ENCODE measurements at places on chromosomes 2 and 18.

- DNase-seq: no peak
Observed at GRCh38 chr2:191465766-191466420, 212.0 kb upstream of the NABP1 start.

DNA sequence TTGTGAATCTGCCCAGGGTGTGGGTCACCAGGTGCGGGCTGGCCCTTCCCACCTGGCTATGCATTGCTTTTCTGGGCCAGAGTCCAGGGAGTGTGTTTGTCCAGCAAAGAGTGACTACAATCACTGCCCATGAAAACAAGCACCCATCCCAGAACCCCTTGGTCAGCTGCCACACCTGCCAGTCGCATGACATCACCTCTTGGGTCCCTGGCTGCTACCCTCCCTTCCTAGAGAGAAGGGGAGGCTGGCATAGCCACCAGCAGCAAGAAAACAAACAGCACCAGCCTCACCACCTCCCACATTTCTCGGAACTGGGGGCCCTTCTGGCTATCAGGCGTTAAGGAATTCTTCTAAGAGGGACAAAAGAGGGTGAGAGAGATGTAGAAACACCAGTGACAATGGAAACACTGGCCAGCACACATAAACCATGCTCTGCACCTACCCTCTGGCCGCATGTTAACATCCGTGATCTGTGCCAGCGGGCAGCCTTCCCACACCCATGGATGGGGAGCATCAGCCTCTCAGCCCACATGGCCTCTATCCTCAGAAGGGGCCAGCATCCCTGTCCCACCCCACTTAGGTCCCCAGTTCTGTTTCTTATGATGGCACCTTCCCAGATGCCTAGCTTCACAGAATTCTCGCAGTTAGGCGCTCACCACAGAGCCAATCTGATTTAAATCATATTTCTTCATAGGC is 109.7 kb upstream of the GLI2 start:
- DNase-seq: no peak

DNA sequence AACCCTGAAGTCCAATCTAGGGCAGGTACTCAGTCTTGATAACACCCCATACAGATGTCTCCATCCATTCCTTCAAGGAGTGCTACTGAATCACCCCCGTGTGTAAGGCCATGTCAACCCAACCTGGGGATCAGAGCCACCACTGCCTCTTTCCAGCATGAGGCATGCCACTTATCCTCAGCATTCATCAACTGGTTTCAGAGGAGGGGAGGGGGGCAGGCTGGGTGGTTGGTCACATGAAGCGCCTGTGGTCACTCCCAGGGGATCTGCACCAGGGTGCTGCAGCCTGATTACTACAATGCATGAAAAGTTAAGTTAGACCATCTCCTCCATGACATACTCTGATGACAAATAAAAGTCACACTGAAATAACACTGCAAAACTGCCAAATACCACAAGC is 65.0 kb downstream of the UXS1 start:
- DNase-seq: no peak

- DNase-seq: no peak
Observed at GRCh38 chr2:101560780-101561315, 85.9 kb upstream of the RFX8 start.

DNA sequence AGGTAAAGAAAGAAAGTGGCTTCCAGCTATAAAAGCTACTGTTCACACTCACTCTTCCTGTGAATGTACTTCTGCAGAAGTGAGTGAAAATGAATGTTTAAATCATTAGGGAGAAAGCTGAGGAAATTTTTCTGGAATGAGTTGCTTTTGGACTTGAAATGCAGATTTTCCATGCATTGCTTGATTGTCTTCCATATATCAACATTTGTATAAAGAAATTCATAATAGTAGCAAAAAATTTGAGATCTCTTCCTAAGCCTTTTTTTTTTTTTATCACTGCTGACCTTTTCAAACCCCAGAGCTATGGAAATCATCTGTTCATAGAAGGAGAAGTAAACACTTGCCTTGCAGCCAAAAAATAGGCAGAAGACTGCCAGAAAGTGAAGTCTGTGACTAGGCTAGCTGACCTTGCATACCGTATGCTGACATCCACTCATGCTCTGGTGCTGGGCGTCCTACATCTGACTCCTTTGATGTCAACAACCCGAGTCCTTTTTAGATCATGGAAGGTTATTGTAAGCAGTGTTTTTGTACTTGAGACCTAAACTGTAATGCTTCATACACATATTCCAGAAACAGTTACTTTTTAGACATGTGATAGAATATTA is 154.5 kb upstream of the RASGRP3 start:
- no peak for DNase-seq

DNA sequence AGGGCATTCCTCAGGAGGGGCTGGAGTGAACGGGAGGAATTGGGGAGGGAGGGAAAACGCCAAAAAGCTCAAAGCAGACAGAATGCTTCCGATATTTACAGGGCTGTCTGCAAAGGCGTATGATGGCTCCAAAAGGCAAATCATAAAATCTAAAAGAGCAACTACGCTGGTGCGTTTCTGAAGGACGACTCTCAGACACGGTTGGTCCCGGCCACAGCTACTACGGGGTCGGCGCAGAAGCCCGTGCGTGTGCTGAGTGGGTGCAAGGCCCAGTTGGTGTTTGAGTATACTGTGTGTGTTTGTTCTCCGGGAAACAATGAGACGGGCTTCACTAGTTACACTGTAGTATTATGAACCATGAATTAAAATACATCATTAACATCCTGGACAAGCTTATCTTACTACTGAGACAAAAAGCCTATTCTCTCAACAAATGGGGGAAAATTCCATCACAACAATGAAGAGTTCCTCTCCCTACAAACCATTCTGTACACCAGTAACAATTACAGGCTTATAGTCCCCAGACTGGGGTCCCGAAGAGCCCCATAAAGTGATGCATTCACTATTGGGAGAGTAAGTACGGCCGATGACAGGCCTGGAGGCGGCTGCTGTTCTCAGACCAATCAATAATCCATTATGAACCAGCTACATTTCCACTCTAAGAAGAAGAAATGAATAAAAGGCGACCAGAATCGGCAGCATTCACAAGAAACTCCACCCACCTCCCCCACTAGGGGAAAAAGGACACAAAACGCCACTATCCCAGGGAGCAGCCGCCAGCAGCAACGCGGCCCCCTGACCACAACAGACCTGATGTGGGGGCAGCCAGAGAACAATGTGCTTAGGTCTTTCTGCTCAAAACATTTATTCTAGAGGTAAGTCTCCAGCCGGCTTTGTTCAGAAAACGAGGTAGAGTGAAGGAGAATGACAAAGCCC is 43.4 kb downstream of the ZNF516 start:
- DNase-seq: no peak

DNA sequence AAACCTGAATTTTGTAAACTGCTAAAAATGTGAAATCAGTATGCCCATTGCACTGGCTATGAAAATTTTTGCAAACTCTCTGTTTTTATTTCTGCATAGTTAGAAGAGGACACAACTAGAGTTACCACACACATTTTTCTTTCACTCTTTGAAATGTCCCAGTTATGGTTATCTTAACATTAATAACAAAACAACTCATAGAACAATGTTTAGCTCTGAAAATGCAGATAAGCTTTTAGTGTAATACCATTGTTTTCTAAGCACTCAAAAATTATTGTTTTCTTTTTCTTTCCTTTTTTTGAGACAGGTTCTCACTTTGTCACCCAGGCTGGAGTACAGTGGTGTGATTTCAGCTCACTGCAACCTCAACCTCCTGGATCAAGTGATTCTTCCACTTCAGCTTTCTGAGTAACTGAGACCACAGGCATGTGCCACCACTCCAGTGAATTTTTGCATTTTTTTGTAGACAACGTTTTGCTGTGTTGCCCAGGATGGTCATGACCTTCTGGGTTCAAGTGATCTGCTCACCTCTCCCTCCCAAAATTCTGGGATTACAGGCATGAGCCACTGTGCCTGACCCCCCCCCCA is 1204.5 kb upstream of the ZEB2 start:
- no peak for DNase-seq

- DNase-seq: no peak
Observed at GRCh38 chr2:189142893-189143759, 36.4 kb downstream of the COL5A2 start.

DNA sequence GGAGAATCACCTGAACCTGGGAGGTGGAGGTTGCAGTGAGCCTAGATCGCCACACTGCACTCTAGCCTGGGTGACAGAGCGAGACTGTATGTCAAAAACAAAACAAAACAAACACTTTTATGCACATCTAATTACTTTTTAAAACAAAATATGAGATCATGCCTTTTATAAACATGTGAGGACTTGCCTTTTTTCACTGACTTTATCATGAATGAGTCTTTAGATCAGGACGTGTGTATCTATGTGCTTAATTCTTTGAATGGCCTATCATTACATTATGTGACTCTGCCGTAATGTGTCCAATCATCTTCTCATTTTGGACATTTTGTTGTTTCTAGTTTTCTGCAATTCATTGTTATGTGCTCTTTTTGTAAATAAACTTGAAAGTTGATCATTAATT is 58.7 kb downstream of the FAM117B start:
- no peak for DNase-seq

DNA sequence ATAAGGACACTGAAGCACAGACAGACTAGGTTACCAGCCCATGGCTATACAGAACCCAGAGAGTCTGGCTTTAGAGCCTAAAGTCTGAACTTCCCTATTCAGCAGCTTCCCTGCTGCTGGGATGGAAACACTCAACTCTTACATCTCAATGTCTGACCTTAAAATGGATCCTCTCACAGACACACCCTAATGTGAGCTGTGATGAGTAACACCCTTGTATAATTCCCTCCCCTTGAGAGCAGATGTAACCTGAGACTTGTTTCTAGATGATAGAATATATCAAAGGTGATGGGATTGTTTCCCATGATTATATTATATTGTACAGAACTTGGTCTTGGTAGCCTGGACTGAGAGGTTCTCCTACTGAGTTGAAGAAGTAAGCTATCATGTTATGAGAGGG is 577.1 kb upstream of the KLHL29 start:
- no peak for DNase-seq

GRCh38 chr18:3093624-3094337 is 80.8 kb upstream of the LPIN2 start:
- no peak for DNase-seq

GRCh38 chr2:68784915-68785314 is 50.3 kb downstream of the ARHGAP25 start:
- DNase-seq: no peak

DNA sequence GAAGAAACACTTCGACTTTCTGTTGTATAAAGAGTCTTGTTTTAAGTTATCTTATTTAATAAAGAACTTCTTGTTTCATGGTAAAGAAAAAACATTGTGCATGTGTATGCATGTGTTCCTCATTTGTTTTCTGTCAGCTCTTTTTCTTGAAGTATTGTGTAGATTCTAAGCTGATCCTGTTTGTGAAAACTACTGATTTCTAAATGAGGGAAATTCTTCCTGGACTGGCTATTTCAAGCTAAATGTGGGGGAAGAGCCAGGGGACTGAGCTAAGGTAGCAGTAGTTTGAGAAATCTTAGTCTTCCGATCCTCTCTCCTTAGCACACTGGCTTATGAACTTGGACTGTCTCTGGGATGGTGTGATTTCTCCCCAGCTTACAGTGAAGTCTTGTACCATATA is 56.4 kb upstream of the RBMS1 start:
- no peak for DNase-seq

- DNase-seq: no peak
Observed at GRCh38 chr2:44836174-44836573, 105.3 kb upstream of the SIX3 start.

GRCh38 chr2:240604291-240604938 is 17.9 kb downstream of the CAPN10 start:
- DNase-seq: no peak

DNA sequence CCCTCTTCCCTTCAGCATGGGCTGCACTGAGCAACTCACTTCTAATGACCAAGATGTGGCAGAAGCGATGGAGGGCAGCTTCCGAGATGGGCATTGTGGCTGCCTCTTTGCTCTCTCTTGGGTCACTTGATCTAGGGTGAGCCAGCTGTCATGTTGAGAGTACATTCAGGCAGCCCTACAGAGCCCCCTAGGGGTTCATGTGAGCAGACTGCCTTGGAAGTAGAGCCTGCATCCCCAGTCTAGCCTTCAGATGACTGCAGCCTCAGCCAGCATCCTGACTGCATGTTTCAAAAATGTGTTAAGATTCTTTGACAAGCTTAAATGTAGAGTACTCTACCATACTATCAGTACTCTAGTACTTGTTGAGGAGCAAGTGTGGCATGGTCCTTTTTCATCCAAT is 143.9 kb downstream of the NCK2 start:
- no peak for DNase-seq

GRCh38 chr18:12408247-12408869 is 629 bp downstream of the PRELID3A start:
- no peak for DNase-seq

- DNase-seq: no peak
Observed at GRCh38 chr2:176457481-176457880, 188.2 kb downstream of the MTX2 start.
